Osteoblast (primary cell): ENCODE measurements at places on chromosomes 2 and 18. TPM values are rescaled to one million over a fixed set of nuclear protein-coding genes. Genes with fewer than 3 reads are reported as not detected.

Gene BCL2
- 10.6 and 11.9 TPM in 2 replicates for total RNA-seq

Gene HAAO
- 0.72 and 1.8 TPM in 2 replicates for total RNA-seq

Gene AKAIN1
- not detected in 2 replicates for total RNA-seq

Gene MGAT4A
- total RNA-seq = under 0.01 and 0.36 TPM in 2 replicates

Gene C2orf78
- not detected in 2 replicates for total RNA-seq

Gene TMEM198
- total RNA-seq = 1.1 and 1.5 TPM in 2 replicates

Gene LYG2
- total RNA-seq = not detected in 2 replicates

Gene VSNL1
- 0.29 and 0.36 TPM in 2 replicates for total RNA-seq

Gene CCL20
- total RNA-seq = 1.1 and 1.2 TPM in 2 replicates

Gene CD8B2
- total RNA-seq = not detected in 2 replicates
